ENCODE measurements at places on chromosomes 6 and 20.

DNA sequence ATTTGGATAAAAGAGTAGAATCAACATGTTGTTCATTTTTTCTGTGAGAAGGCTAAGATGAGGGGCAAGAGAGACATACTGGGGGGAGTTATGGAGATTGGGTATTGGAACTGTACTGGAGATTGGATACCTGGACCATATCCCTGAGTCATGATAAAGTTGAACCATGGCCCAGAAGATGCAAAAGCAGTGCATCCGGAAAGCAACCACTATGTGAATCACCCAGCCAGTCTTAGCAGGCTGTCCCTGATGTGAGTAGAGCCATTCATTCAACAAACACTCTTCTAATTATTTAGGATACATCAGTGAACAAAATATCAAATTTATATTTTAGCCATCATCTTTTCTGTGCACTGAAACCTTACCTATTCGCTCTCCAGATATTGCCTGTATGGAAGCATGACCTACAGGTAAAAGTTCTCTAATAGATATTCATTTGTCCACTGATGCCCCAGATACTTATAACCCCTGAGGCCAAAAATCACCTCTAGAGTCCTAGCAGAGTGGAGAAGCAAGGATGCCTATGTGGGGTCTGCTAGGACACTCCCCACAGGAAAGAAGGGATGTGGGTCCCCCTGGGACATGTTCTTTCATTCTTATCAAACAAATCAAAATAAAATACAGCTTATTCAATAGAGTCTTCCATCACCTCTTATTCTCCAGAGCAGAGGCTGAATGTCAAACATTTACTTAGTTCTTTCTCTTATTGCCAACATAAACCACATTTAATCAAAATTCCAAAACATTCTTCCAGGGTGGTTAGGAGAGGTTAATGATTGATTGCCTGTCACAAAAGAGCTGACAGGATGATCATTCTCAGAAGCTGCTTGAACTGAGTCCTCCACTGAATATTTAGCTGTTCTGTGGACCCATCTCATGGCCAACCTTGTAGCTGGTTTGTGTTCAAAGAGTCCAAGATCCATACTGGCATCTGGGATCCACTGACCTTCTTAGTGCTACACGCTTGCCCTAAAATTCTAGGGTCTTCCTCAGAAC lies 37.0 kb upstream of the PKHD1 start:
- DNase-seq: no peak

GRCh38 chr20:48186915-48187314 lies 401.6 kb upstream of the SULF2 start:
- DNase-seq: no peak

GRCh38 chr6:27811451-27811772 lies 100.8 kb downstream of the OR2B2 start:
- DNase-seq: no peak

GRCh38 chr20:43751167-43752050 lies 24.6 kb upstream of the GTSF1L start:
- DNase-seq: no peak

DNA sequence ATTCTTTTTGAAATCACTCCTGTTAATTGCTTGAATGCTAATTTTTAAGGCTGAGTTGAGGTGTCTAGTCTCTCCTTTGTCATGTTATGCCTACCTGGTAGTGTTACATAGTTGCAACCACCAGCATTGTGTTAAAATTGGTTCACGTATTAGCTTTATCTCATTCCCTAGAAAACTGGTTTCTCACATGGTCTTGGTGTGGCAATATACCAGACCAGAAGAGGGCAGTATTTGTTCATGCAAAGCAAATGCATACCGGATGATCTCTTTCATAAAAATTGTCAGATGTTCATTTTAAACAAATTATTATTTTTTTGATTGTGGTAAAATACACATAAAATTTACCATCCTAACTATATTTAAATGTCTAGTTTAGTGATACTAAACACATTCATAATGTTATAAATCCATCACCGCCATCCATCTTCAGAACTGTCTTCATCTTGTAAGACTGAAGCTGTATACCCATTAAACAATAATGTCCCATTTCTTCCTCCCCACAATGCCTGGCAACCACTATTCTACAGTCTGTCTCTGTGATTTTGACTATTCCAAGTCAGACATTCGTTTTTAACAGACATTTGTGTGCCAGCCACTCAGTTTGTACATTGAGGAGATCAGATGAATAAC lies 92.8 kb downstream of the ATRN start:
- no peak for DNase-seq

DNA sequence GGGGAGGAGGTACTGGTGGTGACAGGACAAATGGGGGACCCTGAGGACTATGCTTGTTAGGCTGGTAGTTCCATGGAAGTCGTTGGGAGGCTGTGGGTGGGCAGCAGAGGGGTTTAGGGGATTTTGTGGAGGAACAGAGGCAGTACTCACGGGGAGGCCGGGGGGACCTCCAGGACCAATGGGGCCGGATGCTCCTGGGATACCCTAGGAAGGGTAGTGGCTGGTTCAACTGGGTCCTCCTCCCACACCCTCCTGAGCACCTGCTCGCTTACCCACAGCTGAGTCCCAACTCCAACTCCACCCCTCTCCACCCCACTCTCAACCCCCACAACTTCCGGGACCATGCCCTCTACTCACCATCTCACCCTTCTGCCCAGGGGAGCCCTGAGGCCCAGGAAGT lies 25.9 kb downstream of the COL11A2 start:
- no peak for DNase-seq
